DMS 273 treated with DMSO at 0.1 percent for 48 hours (cell line): ENCODE measurements at places on chromosomes 5 and 9.
A peak's percentile ranks its signal among the peaks of the same experiment; 100 is the strongest.

DNA sequence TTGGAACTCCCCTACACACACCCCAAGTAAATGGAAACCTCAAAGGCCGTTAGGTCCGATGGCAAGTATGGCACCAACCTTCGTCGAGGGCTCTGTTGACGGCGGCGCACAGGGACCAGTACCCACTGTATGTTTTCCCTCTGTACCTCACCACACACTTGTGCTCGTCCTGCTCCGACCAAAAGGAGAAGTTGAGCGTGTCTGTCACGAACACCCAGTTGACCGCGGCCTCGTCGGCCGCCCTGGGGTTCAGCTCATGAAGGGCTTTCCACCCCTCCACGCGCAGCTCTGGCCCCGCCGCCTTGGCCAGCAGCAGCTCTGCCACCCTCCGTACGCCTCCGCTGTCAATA is 24.0 kb downstream of the HNRNPK start:
- DNase-seq = no peak

- DNase-seq = no peak
These were observed 3.8 kb upstream of the NPDC1 start for GRCh38 chr9:137049544-137050449.

DNA sequence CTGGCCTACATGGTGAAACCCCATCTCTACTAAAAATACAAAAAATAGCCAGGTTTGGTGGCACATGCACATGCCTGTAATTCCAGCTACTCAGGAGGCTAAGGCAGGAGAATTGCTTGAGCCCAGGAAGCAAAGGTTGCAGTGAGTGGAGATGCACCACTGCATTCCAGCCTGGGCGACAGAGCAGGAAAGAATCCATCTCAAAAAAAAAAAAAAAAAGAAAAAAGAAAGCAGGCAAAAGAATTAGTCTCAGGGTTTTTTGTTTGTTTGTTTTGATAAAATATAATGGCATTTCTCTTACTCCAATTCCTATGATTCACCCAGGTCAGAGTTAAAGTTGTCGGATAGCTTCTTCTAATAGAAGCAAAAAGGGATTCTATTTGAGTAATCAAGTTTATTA is 67.0 kb upstream of the ATG10 start:
- no peak for DNase-seq

DNA sequence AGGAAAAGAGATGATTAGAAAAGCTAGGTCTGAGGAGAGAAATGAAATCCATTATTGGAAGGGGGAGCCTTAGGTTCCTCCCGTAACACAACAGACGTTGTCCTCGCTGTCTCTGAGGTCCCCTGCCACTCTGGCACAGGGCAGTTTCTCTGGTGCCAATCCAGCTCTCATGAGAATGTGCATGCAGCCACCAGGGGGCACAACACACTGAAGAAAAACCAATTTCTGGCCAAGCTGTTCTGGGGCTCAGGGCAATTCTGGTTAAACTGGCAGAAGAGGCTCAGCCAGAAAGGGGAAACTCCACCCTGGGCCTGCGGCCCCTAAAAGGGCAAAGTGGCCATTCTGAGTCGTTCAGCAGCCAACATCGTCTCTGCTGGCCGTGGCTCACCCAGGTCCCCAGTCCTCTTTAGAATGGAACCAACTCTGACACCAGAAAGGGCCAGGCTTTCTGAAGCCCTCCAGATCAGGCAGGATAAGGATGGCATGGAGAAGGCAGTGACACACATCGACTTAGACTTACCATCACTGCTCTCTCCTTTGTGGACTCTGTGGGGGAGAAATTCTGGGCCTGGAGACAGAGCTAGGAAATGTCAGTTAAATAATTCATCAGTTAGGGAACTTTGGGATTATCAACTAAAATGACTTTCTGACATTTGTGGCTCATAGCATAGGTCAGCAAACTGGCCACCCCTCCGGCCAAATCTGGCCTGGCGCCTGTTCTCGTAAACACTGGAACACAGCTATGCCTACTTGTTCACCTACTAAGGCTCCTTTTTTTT is 58.5 kb upstream of the GOLPH3 start:
- peak; percentile 10 for DNase-seq

DNA sequence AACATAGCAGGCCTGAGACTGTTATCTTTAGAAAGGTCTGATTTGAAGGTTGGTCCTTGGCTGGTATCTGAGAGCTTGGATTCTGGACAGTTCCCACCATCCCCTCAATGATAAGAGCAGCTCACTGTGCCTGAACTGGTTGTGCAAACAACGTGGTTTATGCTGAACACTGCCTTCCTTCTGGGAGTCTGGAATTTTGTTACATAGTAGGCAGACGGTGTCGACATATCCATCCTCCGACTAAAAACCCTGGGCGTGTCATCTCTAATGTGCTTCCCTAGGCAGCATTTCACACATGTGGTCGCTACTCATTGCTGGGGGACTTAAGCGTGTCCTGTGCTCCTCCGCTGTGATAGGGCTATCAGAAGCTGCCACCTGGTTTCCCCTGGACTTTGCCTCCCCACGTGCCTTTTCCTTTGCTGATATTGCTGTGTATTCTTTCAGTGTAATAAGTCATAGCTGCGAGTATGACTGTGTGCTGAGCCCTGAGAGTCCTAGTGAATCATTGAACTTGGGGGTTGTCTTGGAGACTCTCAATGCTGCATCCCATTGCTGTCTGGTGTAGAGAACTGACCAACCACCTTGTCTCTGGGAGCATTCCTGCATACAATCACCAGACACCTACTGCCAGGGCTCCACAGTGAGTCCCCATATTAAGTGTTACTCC is 119.1 kb upstream of the TBC1D2 start:
- no peak for DNase-seq

GRCh38 chr5:77168879-77169244 is 41.6 kb upstream of the PDE8B start:
- DNase-seq = no peak

DNA sequence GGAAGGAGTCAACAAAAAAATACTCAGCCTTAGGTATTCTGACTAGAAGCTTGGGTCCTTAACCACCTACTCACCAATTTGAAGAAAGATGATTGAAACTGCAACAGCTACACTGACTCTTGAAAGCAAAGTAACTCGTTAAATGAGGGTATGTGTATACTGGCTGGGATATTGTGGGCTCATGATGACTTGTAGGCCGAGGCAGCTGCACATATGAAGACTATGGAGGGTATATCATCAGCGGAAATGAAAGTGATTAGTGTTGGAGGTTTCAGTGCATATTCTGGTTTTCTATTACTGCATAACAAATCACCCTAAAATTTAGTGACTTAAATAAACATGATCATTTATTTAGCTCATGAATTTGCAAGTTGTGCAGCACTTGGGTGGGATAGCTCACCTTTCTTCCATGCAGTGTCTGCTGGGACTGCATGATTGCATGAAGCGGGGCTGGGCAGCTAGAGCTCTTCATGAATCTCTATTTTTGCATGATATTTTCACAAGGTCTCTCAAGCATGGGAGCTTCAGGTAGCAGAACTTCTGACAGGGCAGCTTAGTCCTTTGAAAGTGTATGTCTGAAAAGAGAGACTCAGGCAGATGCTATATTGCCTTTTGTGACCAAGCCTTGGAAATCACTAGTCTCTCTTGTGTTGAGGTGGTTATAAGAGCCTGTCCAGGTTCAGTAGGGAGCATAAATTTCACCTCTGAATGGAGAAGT is 96.1 kb upstream of the CDKN2B start:
- no peak for DNase-seq

- DNase-seq = no peak
These were observed 23.4 kb downstream of the RANBP17 start for GRCh38 chr5:170885256-170885655.

- no peak for DNase-seq
These were observed 33.2 kb upstream of the NOTCH1 start for GRCh38 chr9:136578915-136579649.

DNA sequence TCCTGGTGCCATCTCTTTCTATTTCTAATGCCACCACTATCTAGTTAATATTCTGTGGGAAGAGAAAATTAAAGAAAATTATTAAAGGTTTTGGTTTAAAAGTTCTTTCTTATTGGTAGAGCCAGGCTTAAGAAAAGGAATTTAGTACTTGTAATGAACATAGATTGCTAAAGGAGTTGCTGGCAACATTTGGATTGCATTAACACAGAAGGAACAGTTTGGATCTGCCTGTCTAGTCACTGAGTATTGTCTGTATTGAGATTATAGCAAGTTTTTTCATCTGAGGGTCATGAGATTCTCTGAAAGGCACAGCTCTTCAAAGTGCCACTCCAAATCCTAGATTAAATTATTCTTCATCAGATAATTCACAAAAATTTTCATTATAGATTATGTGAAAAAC is 32.0 kb downstream of the FSD1L start:
- DNase-seq = no peak

- DNase-seq = no peak
These were observed 140.5 kb upstream of the SLC30A5 start for GRCh38 chr5:68953231-68953874.

DNA sequence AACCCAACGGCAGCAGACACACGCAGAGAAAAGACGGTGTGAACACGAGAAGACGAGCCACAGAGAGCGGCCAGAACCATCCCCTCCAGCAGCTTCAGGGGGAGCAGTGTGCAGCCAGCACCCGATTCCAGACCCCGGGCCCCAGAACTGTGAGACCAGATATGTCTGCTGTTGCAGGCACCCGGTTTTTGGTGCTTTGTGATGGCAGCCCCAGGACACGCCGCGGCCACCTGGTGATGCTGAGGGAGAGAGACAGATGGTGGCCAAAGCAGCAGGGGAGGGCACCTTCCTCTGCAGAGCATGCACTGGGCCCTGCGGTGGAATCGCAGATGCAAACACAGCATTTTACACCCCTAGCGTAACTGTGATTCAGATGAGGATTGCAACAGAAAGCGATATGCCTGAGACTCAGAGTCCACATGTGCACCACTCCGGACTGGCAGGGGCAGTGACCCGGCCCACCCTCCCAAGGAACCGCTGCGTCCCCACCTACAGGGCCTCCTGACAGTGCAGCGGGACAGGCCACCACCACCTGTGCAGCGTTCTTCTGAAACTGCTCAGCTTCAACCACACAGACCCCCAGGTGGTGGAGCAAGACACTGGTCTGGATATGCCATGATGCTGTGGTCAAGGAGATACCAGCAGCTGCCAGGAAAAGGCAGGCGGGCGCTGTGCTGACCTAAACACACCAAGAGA is 24.0 kb downstream of the ZDHHC11B start:
- DNase-seq = no peak

GRCh38 chr5:75040973-75041372 is 11.4 kb downstream of the GCNT4 start:
- DNase-seq = no peak

GRCh38 chr9:10700915-10701314 is 88.1 kb upstream of the PTPRD start:
- no peak for DNase-seq

GRCh38 chr5:181058786-181059296 is 18.8 kb downstream of the BTNL9 start:
- no peak for DNase-seq

GRCh38 chr9:125189011-125189360 is 617 bp downstream of the PPP6C start:
- DNase-seq = no peak

DNA sequence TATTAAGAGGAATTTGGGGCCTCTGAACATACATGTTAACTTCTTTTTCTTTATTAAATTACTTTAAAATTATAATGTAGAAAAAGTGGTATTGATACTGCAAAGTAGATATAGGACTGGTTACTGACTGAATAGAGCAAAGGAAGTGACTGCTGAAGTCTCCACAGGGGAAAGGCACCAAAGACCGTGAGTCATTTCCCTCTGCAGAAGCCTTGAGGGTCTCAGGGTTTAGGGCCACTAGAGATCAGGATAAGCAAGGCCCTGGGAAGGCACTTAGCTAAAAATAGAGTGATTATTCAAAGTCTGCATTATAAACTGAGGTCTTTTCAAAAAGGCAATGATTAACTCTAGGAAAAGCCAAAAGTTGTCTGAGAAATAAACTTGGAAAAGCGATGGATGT is 44.7 kb upstream of the ITGA1 start:
- no peak for DNase-seq

DNA sequence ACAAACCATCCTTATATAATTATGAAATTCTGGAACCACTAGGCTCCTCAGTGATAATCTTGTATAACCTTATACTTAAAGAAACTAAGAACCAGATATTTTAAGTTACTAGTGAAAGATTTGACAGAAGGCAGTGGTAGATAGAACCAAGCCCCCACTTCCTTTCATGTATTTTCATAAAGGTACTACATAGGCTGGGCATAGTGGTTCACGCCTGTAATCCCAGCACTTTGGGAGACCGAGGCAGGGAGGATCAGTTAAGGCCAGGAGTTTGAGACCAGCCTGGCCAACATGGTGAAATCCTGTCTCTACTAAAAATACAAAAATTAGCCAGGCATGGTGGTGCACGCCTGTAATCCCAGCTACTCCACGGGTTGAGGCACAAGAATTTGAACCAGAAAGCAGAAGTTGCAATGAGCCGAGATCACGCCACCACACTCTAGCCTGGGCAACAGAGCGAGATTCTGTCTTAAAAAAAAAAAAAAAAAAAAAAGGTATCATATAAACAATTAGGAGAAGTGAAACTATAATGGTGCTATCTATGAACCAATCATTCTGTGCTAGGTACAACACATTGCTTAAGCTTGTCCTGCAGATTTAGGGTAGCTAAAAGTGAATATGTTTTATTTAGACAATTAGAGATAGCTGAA is 27.9 kb upstream of the DTWD2 start:
- DNase-seq = no peak

DNA sequence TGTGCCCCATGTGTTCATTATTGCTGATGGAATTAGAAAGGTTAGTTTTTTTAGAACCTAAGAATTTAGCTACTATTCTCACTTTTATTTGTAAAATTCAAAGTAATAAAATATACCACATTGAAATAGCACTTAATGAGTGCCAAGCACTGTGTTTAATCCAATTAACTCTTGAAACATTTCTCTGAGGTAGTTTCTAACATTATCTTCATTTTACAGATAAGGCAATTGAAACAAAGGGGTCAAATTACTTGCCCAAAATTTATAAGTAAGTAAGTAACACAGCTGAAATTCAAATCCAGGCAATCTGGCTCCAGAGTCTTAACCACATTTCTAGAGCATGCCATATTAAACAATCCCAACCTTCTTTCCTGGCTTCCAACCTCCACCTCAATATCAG is 84.2 kb downstream of the MLLT3 start:
- no peak for DNase-seq

GRCh38 chr9:130834371-130835336 is at the start of gene ABL1:
ABL1 (plus strand) TSS chr9:130835254; CDS start chr9:130835447, 193 bp downstream.
- peak; percentile 64 for DNase-seq

GRCh38 chr9:137023157-137023556 is 4.9 kb downstream of the ABCA2 start:
- DNase-seq = no peak

DNA sequence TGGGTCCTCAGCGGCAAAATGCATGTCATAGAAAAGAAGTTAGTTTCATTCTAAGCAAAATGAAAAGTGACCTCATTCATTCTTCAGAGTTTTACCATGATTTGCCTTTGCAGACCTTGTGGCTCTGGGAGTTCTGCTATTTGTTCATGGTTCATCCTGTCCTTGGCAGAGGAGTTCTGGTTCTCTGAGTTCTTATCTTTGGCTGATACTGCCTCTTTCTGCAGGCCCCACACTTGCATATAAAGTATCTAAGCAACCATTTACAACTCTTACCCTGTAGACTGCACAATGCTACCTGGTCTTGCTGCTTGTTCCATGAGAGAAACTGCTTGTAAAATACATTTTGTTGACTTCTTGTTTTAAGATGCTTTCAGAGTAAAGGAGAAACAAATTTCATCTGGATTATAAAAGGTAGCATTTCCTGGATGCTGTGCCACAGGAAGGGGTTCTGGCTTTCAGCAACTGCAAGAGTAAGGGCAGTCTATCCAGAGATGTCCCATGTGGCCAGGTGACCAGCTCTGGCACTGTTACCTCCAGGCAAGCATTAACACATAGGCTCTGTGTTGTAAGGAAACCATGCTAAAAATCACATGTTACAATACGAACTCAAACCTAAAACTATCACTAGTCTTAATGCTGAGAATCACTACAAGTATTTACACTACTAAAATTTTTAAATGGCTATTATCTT is 513.2 kb downstream of the SPOCK1 start:
- no peak for DNase-seq
